Activated CD4-positive, alpha-beta T cell treated with anti-CD3 and anti-CD28 coated beads, Interleukin-2, amount 10 ng/mL, durations not matched to agents 7 days and 5 days (primary cell): ENCODE measurements at places on chromosomes 5 and 9. TPM values are rescaled to one million over a fixed set of nuclear protein-coding genes. Genes with fewer than 3 reads are reported as not detected.

The FOXD4L3 gene
- total RNA-seq = not detected

The NUTM2F gene
- total RNA-seq = not detected

The OCLN gene
- 4.6 TPM for total RNA-seq

The ANKRD55 gene
- 10.3 TPM for total RNA-seq

The MEIKIN gene
- not detected for total RNA-seq

The FBP2 gene
- not detected for total RNA-seq

The TSSK1B gene
- total RNA-seq = not detected

The CNTNAP3B gene
- total RNA-seq = not detected

The SLC36A3 gene
- total RNA-seq = not detected

The ZBTB34 gene
- 8.3 TPM for total RNA-seq

The CATSPER3 gene
- 1.2 TPM for total RNA-seq

DNA sequence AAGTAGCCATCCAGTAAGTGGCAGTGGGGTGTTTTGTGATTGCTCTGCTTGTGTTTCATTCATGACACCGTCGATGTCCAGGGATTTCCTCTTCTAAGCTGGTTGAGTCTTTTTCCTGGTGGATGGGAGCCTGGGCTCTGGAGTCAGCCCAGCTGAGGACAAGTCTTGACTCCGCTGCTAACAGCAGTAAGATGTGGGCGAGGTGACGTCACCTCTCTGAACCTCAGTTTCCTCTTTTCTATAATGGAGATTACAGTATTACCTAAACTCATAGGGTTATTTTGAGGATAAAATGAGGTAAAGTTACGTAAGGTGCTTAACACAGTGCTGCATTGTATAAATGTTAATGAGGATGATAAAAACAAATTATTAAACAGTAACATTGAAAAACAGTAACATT, 21.3 kb downstream of the FGF1 start:
- DNase-seq = no peak
- H3K4me1 ChIP-seq = no peaks in the 10 kb centered on the region
- no peaks in the 10 kb centered on the region for H3K36me3 ChIP-seq
- no peak overlapping the region for H3K27ac ChIP-seq

DNA sequence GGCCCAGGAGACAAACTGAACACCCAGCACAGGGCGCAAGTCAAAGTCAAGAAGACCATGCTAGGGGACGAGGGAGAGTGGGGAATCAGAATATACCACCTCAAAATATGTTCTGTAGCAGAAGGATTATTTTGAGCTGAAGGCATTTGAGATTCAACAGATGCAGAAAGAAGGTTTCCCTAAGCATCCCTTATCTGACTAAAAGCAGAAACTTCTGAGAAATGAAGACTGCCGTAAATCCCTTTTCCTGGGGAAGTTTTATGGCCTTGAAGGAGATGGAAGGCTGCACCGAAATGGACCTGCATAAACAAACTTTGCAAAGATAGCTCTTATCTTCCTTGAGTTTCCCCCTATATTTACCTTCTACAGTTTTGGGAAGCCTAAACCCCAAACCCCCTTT, 72.8 kb downstream of the PTTG1 start:
- no peaks in the 10 kb centered on the region for H3K27me3 ChIP-seq
- no peak for DNase-seq
- H3K27ac ChIP-seq = no peak overlapping the region
- H3K4me1 ChIP-seq = no peaks in the 10 kb centered on the region

- H3K4me3 ChIP-seq = no peak overlapping the region
- peaks cover 18% of the 10 kb centered on the region for H3K4me1 ChIP-seq
- H3K36me3 ChIP-seq = peaks cover 16% of the 10 kb centered on the region
- no peak overlapping the region for H3K27ac ChIP-seq
Observed at GRCh38 chr5:78355561-78355960, 4.9 kb upstream of the SCAMP1 start.

DNA sequence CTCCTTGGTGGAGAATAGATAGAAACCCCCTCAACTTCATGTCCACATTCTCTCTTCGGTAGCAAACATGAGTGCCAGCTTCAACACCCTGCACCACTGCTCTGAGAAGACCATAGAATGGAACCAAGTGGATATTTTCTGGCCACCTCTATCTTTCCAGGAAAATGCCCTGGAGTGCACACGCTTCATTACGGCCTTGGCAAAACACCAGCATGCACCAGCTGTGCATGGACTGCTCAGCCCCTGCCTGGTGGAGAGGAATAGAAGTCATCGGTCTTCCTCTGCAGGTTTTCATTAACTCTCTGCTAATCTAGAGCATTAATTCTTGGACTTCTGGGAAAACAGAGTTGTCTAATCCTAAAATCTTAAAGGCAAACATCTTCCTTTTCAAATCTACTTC, 211.6 kb upstream of the TMEM161B start:
- no peaks in the 10 kb centered on the region for H3K4me1 ChIP-seq
- DNase-seq = no peak
- no peak overlapping the region for H3K4me3 ChIP-seq
- peaks cover 9% of the 10 kb centered on the region for H3K27me3 ChIP-seq

DNA sequence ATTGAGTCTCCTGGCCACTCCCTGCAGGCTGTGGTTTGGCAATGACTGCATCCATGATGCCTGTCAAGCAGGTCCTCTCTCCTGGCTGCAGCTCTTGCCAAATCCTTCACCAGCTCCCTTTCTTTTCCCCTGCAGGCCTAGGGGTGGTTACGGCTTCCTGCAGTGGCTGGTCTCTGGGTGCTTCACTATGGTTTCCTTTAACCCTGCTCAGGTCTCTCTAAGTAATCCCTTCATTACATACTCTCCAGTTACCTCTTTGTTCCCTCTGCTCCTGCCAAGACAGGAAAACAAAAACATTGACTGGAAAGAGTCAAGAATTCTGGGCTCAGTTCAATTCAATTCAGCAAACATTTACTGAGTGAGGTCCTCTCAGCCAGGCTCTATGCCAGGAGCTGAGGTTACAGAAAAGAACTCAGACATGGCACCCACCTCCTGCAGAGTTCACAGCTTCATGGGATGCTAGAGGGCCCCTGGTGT, 19.8 kb upstream of the PTPN3 start:
- H3K27me3 ChIP-seq = peaks cover 7% of the 10 kb centered on the region
- no peaks in the 10 kb centered on the region for H3K36me3 ChIP-seq
- no peak overlapping the region for H3K27ac ChIP-seq
- H3K4me3 ChIP-seq = no peak overlapping the region
- no peaks in the 10 kb centered on the region for H3K4me1 ChIP-seq
- no peak for DNase-seq

DNA sequence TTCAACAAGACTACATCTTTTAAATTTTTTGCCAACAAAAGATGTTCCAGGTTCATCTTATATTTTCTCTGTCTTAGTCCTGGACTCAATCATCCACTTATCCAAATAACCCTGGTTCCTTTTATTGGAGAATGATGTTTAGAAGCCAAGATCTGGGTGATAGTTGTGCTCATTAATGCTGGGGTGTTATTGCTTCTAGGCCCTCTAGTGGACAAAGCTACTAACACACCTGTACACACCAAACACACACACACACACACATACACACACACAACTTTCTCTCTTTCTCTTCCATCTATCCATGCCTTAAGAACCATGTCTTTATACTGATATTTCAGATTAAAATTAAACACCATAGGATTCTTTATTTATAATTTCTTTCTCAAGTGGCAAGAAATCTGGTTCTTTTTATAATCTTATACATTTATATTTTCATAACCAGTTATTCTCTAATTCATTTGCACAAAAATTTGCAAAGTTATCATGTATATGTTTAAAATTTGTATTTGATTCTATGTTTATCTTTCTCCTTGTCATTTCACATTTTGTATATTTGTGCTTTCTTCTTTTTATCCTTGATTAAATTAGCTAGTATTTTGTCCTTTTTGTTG, 179.1 kb upstream of the SMIM23 start:
- no peaks in the 10 kb centered on the region for H3K36me3 ChIP-seq
- H3K4me3 ChIP-seq = no peak overlapping the region
- no peaks in the 10 kb centered on the region for H3K4me1 ChIP-seq
- H3K27ac ChIP-seq = no peak overlapping the region

- peak overlapping the region; percentile 21 for H3K27ac ChIP-seq
- H3K36me3 ChIP-seq = no peaks in the 10 kb centered on the region
- H3K4me1 ChIP-seq = peaks cover 18% of the 10 kb centered on the region
Observed at GRCh38 chr9:96136992-96137670, 164.8 kb downstream of the HSD17B3 start.

GRCh38 chr5:122126756-122127321, 2.5 kb upstream of the ZNF474 start:
- no peak for DNase-seq
- no peak overlapping the region for H3K27ac ChIP-seq
- no peak overlapping the region for H3K4me3 ChIP-seq
- H3K36me3 ChIP-seq = no peaks in the 10 kb centered on the region

DNA sequence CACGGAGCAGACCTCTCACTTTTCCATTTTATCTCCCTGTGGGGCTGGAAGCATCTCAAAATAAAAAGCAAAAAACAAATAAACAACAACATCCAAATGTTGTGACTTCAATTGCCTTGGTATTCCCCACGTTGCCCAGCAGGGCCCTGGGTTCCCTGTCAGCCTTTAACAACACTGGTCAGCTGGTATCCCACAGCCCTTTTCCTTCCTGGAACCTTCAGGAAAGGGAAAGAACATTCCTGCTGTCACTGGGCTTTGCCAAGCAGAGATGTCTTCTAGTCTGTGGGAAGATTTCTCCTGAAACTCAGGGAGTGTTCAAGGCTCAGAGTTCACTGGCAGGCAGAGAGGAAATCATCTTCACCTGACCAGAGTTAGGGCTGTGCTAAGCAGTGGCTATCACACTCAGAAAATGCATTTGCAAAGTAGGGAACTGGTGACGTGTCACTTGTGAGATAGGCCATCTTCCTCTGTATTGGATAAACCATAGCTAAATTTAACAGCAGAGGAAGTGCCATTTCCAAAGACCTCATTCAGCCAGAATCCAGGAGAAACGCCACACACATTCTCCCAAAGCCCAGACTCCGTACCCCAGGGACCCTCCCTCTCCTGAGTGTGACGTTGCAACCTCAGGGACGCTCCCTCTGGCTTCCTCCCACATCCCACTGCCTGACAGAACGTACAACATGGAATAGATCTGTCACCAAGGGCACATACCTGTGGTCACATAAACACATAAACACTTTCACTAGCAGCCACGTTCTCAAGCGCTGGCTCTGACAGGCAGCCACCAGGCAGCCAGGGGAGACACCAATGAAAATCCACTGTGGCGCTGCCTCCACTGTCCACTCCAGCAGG, 274.0 kb upstream of the DAPK1 start:
- H3K4me3 ChIP-seq = no peak overlapping the region
- H3K27ac ChIP-seq = no peak overlapping the region
- H3K4me1 ChIP-seq = no peaks in the 10 kb centered on the region
- H3K36me3 ChIP-seq = no peaks in the 10 kb centered on the region
- DNase-seq = no peak
- H3K27me3 ChIP-seq = peaks cover 13% of the 10 kb centered on the region

DNA sequence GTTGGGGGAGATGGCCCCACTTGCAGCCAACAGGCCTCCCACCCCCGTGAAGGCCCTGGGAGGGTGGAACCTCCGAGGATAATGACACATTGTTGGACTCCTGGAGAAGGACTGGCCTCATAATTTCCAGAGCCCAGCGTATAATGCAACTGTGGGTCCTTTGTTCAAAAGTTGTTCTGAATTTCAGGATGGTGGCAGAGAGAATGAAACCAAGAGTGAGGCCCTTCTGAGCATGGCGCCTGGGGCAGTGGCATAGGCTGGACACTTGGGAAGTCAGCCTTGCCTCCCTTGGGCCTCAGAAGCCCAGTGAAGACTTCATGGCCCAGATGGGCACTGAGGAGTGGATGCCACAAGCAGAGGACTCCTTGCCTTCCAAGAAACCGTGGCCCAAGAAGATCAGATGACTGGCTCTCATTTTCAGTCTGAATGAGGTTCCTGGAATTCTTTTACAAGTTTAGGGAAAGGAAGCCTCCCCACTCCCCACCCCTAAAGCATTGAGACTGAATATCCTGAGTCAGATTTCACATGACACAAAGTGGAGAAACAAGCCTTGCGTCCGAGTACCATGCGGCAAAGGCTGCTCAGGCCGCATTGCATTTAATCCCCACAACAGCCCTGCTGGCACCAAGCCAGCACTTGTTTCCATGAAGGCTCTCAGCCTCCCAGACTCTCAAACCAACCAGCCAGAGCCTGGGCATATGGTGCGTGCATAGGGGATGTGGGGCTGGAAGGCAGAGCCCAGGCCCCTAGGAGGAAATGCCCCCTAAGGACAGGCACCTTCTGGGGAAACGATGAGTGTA, 96.7 kb upstream of the SMIM23 start:
- DNase-seq = no peak
- H3K27me3 ChIP-seq = no peaks in the 10 kb centered on the region
- H3K27ac ChIP-seq = no peak overlapping the region
- no peaks in the 10 kb centered on the region for H3K36me3 ChIP-seq
- no peaks in the 10 kb centered on the region for H3K4me1 ChIP-seq

- H3K27ac ChIP-seq = no peak overlapping the region
- no peaks in the 10 kb centered on the region for H3K27me3 ChIP-seq
- no peaks in the 10 kb centered on the region for H3K4me1 ChIP-seq
Observed at GRCh38 chr5:31417512-31417911, 114.4 kb downstream of the DROSHA start.

GRCh38 chr9:1170918-1171317, 120.8 kb downstream of the DMRT2 start:
- H3K4me3 ChIP-seq = no peak overlapping the region
- no peak overlapping the region for H3K27ac ChIP-seq
- H3K27me3 ChIP-seq = no peaks in the 10 kb centered on the region
- DNase-seq = no peak

DNA sequence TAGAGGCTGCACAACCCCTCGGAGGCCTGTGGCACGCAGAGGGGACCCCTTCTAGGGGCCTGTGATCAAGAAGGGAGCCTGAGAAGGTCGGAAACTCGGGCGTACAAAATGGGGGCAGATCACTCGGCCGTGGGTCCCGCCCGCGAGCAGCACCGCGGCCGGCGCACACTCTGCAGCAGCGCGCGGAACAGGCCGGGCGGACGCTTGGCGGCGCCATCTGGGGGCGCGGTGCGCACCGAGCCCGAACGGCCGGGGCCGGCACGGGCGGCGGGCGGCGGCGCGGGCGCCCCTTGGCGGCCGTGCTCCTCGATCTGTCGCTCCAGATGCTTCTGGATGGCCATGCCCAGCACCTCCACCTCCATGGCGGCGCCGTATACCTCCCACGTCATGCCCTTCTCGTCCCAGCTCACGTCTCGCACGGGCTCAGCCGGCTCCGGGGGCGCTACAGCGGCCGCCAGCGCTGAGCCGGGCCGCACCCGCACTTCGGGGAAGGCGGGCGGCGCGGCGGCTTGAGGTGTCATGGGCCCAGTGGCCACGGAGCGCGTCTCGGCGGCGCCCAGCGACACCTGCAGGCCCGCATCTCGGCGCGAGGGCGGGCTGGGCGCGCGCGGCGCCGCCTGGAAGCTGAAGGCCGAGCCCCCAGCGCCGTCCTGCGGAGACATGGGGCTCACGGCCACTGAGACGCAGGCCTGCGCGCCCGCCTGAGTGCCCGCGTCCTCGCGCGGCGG, 13.1 kb downstream of the GPRIN1 start:
- peak overlapping the region; percentile 64 for H3K4me3 ChIP-seq
- DNase-seq = peak; percentile 62
- H3K4me1 ChIP-seq = peaks cover 9% of the 10 kb centered on the region
- H3K27me3 ChIP-seq = peaks cover 2% of the 10 kb centered on the region
